WTC11 (cell line): ENCODE measurements at places on chromosomes 4 and X.

GRCh38 chr4:40350627-40351227 is 15.6 kb downstream of the CHRNA9 start:
- no peak for DNase-seq

DNA sequence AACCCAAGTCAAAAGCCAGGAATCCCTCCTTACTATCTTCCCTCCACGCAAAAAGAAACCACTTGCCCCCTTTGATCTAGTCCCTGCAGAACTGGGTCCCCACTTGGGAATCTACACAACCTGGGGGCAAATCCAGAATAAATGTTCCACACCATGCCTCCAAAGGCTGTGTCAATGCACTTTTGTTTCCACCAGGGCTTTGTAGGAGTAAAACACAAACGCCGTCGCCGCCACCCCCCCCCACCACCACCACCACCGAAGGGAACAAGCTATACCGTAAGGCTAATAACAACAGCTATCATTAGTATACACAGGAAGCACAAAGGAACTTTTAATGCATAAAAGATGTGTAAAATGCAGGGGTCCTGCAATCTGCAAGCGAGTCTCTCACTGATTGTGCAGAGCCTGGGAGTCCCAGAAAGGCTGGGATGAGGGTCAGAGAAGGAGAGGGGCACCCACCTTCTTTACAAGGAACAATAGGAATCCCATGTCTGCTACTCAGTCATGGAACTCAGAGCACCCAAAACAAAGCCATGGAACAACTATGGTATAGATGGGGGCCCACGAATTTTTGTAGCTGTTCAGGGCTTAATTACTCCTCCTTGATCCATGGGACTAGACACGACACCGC is 13.2 kb downstream of the BCOR start:
- DNase-seq: no peak

- DNase-seq: no peak
These were observed 29.9 kb downstream of the RBMX start for GRCh38 chrX:136850441-136851175.

GRCh38 chr4:80540349-80540748 is 204.8 kb downstream of the CFAP299 start:
- no peak for DNase-seq

GRCh38 chr4:3190549-3190948 is 58.4 kb upstream of the MSANTD1 start:
- DNase-seq: no peak

DNA sequence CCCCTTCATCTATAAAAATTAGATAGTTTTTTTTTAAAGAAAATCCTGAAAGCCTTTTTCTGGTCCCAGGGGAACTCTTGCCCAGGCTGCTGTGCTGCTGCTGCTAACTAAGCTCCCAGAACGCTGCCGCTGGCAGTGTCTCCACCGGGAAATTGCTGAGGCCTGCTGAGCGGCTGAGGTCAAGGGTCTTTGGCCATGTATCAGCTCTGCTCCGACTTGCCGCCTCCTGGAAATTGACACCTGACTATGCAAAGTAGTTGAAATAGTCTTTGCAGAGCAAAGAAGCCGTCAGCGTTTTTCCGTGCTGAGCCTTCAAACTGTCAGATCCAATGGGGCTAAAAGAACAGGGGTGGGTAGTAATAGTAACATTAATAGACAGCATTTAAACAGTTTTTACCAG is 839 bp downstream of the QDPR start:
- peak; percentile 36 for DNase-seq

DNA sequence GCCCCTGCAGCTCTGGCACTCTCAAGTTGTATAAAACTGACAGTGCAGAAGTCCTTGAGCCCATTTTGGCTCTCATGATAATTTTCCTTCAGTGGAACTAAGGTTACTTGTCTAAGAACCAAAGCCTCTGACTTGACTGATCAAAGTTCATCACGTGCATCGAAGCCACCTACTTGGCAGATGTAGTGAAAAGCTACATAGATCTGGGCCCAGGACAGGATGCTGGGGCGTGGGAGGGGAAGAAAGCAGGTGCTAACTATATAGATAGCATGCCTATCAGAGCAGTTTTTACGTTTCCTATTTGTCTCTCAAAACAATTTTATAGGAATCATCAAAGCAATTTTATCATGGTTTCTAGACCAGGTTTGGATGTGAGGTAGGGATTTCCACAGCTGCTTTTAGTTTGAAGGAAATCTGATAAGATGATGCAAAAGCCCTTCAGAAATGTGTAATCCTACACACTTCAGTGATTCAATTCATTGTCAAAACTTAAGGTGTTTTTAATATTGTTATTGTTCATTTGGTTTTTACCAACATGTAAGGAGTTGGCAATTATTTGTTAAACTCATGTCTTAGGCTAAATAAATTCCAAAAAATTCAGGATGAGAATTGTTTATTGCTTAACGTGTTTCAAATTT is 1.2 kb upstream of the CD40LG start:
- DNase-seq: no peak

DNA sequence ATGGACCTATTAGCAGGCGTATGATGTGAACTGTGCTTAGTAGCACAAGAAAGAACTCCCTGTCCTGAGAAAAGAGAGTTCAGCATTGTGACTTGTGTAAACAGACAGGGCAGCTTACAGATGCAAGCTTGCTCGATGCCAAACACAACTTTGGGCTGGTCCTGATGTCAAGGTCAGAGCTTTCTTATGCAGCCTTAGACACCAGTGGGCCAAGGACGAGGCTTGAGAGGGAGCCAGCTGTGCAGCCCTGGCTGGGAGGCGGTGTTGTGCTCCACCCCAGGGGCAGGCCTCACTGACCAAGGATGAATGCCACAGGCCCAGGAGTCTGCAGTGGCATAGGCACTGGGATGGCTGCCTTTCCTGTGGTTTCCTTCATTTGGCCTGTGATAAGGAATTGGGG is 35.4 kb downstream of the JADE1 start:
- DNase-seq: no peak

- DNase-seq: no peak
These were observed 242.0 kb downstream of the BCOR start for GRCh38 chrX:39855748-39856129.

DNA sequence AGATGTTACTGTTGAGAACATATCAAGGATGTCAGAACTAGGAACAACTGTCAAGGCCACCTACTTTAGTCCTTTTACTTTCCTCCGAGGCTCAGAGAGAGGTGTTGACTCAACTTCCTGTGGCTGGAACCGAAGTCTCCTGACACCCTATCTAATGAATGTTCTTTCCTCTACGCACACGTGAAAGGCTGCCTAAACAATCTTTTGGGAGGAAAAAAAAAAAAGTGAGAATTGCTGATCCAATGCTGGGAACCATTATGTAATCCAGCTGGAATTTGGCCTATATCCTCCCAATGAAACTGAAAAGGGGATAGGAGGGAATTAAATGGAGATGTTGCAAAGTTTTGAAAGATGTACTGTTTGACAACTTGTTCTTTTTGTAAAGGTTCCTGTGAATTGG is 8.3 kb upstream of the MAP7D3 start:
- no peak for DNase-seq

DNA sequence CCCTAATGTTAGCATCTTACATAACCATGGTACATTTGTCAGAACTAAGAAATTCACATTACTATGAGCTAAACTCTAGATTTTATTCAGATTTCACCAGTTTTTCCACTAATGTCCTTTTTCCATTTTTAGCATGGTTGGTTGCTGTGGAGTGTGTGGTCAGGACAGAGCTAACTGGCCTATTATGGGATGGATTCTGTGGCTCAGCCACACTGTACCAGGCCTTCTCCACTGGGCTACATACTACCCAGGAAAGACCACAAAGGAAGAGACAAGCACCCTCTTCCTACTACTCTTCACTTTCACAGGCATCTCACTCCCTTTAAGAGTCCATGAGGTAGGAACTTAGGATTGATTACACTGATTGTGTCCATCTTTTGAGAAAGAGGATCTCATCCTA is 67.4 kb downstream of the ZNF827 start:
- no peak for DNase-seq

DNA sequence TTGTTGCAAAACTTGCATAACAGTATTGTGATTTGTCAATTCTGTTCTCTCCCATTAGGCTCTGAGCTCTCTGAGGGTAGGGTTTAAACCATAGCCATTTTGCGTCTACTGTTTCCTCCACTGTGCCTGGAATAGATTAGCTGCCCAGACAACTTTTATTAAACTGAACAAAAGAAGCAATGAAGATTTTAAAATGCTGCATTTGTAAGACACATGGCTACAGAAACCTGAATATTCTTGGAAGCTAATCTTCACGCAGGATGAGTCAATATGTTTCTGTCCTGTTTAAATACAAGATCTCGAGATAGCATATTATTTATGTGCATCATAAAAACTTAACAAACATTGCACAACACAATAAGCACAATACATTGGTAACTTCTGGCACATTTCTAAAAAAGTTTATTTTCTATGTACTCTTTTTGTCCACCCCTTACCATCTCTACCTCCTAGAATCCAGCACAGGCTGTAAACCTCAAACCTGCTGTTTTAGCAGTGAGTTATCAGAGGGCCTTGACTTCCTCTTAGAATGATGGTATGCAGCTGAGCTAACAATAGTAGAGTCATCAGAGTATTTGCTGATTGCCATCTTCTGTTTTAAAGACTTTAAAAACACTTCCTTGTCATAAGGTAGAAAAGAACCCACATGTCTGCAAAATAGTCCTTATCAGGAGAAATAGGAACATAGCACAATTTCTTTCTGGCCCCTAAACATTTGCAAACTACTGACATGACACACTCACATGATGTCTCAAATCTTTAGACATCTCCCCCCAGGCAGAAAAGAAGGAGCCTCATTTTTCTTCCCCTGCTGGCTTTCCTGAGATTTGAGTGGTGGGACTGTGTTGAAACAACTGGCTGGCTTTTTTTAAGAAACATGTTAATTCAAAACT is 10.6 kb upstream of the CCNG2 start:
- DNase-seq: no peak

GRCh38 chr4:123568936-123569335 is 172.3 kb downstream of the SPRY1 start:
- no peak for DNase-seq

GRCh38 chr4:81255524-81255923 is 40.5 kb upstream of the PRKG2 start:
- DNase-seq: no peak

- no peak for DNase-seq
These were observed 74.0 kb downstream of the GRIA2 start for GRCh38 chr4:157294575-157294974.

- DNase-seq: no peak
These were observed 7.4 kb downstream of the TRIML1 start for GRCh38 chr4:188146618-188147017.

DNA sequence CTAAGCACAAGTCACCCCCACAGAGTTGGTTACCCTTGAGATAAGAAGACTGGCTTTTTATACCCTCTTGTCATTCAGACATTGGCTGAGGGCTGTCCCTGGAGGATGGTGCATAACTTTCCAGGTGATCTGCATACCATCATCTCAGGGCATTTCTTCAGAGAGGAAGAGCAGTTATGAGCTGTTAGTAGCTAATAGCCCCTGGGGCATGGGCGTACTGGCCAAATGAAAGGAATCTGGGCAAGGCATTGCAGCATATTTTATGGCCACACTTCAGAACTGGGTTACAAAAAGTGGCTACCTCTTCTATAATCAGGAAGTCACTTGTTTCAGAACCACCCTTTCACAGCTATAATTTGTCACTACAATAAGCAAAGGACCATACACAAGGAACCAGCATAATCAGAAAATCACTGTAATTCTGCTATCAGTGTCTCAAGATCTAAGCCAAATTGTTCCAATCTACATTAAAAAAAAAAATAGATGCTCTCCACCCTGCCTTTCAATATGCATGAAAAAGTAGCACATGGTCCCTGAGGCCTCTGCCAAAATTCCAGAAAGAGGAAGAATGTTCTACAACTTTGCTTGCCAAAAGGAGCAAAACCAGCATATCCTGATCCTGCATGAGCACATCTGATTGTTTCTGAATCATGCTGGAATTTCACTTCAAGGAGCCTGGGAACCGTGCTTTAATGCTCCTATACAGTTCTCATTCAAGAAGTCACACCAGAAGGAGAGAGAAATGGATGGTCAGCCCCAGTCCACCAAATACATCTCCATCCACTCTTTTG is 92.0 kb downstream of the TMEM144 start:
- no peak for DNase-seq

DNA sequence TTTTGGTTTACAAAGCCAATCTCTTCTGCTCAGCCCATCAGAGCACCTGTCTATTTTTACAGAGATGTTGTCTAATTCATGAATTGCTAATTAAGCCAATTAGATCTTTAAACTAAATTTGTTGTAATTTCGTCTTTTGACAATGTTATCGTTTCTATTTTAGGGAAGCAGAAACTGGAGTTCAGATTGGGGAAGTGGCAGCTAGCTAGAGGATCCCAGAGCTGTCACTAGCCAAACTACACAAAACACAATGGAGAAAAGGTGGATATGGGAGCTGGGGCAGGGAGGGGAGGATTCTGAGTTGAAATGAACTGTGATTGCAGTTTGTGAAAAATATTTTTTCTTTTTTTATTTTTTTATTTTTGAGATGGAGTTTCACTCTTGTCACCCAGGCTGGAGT is 35.8 kb downstream of the CASP3 start:
- DNase-seq: no peak

DNA sequence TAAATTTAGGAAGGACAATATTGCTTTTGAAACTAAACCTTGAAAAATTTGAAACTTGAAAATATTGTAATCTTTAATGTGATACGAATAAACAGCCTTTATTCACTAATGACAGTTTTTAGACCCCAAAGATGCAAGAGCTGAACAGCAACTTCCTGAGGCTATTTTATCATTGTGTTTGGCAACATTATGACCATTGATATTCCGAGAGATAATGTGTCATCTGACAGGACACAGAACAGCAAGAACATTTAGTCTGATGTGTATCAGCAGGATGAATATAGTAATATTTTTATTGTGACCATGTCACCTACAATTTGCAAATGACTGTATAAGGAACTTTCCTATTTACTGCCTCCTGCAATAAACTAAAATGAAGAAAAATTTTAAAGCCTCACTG is 316.0 kb downstream of the ADAM29 start:
- no peak for DNase-seq

GRCh38 chr4:76296286-76296820 is 10.2 kb upstream of the STBD1 start:
- no peak for DNase-seq

- DNase-seq: no peak
These were observed 37.1 kb downstream of the GK start for GRCh38 chrX:30690330-30690729.

GRCh38 chr4:20618731-20619130 is 81.5 kb upstream of the PACRGL start:
- DNase-seq: peak; percentile 21

GRCh38 chr4:139857021-139857420 is 191.4 kb downstream of the MGST2 start:
- DNase-seq: no peak

DNA sequence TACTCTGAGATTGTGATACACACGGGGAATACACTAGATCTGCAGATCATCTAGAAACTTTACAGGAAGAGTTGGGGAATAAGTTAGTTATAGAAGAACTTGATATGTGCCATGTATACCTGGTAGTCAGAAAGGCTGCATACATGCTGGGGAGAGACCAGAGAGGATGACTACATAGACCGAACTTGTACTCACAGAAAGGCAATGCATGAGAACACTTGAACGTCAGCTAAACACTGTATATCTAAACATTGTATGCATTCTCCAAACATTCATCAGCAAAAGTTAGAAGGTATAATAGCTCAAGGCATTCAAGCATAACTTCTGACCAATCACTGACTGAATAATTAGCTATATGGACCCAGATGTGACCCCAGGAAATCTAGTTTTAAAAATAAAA is 78.0 kb upstream of the PDHA2 start:
- no peak for DNase-seq

GRCh38 chr4:105194328-105195231 is 47.9 kb downstream of the TET2 start:
- DNase-seq: no peak
